ENCODE measurements at places on chromosomes 6 and 20.
A peak's percentile ranks its signal among the peaks of the same experiment; 100 is the strongest.

DNA sequence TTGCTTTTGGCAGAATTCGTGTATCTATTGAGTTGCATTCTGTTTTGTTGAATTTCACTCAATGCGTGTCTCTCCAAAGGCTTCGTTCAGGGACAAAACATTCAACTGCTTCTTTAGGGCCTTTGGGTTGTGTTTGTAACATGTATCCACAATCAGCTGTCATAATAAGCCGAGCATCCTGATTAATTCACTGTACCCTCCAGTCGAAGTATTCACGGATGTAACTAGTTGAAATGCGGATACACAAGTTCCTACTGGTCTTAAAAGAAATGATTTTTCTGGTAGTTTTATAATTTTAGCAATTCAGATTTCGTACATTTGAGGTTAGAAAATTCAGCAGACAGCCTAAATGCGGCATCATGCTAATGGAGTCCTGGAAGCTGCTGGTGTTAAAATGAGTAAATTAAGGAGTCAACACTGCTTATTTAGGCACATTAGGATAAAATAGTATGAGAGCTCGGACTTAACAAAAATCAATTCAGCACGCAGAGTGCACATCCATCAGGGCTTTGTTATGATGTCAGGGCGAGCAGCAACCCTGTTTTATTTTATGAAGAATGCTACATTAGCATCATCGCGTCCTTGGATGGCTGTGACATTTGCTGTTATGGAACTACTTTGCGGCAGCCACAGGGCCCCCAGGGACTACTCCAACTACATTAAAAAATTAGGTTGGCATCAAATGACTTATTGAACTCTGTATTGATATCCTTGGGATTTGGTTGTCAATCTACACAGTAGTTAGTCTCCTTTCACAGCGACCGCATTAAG lies 489.3 kb upstream of the FLRT3 start:
- DNase-seq, result no peak

GRCh38 chr6:142842418-142843261 lies 102.3 kb downstream of the HIVEP2 start:
- peak; percentile 94 for DNase-seq

- DNase-seq, result no peak
These were observed 47.7 kb upstream of the RCAN2 start for GRCh38 chr6:46538800-46539480.

DNA sequence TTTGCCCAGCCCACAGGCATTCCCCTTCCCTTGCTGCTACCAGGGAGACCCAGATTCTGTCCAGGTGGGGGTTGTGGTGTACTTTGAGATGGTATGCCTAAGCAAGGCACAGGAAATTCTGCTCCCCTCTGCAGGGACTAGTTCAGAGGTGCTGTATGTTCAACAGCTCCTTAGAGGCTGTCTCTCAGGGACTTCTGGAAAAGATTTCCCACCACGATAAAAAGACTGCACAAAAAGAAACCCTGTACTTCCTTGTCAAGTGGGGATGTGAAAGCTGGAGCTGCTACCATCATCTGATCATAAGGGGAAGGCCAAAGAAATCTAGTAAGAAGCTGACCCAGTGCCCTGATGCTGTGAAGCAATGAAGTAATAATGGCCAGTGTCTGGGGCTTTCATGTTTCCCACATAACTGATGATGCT lies 51.5 kb upstream of the SMIM29 start:
- DNase-seq, result no peak

DNA sequence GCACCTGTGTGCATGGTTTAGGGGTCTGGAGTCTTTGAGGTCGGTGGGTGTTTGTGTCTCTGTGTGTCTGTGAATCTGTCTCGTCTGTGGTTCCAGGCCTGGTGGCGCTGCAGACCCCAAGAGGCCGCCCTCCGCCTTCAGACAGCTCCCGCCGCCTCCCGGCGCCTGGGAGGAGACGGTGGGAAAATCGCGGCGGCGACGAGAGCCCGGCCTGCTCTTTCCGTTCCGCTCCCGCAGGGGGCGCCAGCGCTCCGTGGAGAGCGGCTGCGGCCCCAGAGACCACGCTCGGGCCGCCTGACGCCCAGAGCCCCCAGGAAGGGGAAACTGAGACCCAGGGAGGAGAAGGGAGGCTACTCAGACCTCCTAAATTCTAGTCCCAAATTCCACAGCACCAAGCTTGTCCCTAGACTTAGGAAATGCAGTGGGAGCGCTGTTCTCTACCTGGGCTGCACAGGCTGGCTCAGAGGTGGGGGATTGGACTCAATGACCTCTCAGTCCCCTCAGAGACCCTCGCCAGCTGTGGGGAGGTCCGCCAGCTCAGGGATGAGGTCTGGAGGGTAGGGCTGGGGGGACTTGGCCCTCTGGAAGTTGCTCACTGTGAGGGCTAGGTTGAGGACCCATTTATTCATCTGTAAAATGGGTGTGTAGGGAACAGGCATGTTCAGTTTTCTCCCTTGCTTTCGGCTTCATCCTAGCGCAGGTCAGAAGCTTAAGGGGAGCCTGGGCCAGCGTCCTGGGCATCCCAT lies 36.9 kb upstream of the BLCAP start:
- no peak for DNase-seq

- DNase-seq, result no peak
These were observed 37.8 kb upstream of the MARCKS start for GRCh38 chr6:113819169-113819830.

- DNase-seq, result no peak
These were observed 42.6 kb upstream of the HDGFL1 start for GRCh38 chr6:22526736-22527135.

DNA sequence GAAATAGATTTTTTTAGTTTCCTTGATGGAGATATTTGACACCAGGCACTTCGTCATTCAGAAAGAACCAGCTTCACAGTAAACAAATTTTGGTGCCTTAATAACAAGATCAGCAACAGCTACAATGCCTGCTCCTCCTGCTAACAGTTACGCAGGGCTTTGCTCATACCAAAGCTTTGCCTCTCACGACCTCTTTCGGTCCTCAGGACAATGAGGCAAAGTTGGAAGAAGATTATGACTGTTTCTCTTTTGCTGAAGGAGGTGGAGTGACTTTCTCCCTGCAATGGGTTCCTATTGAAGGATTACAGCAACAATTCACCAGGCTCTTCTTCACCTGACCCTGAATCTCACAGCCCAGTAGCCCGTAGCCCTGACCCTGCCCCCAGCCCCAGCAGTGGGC lies 440.1 kb downstream of the PREX1 start:
- no peak for DNase-seq

GRCh38 chr20:4006640-4007039 lies 8.7 kb downstream of the RNF24 start:
- DNase-seq, result no peak

DNA sequence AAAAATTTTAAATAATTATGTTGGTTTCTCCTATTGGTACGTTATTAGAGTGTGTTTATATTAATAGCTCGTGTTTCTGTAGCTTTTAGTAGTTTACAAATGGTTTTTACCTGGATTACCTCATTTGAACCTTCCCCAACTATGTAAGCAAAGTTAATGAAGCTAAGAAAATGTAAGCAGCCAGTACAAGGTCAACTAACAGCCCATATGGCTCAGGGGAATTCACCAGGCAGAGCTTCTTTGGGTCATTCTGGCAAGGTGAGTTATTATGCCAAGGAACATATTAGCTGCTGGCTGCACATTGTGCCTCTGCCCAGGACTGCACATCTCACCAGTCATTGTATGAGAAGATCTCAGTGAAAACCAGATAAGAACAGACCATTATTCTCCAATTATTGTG lies 27.0 kb upstream of the MARCKS start:
- no peak for DNase-seq

- DNase-seq, result no peak
These were observed 526.4 kb downstream of the PRKN start for GRCh38 chr6:162200945-162201690.

GRCh38 chr6:41680182-41680965 lies 42.1 kb downstream of the MDFI start:
- DNase-seq, result no peak

All from CD4-positive, alpha-beta T cell treated with Interleukin-4 for 4 hours (primary cell).